ENCODE measurements at places on chromosomes 11 and 22.

DNA sequence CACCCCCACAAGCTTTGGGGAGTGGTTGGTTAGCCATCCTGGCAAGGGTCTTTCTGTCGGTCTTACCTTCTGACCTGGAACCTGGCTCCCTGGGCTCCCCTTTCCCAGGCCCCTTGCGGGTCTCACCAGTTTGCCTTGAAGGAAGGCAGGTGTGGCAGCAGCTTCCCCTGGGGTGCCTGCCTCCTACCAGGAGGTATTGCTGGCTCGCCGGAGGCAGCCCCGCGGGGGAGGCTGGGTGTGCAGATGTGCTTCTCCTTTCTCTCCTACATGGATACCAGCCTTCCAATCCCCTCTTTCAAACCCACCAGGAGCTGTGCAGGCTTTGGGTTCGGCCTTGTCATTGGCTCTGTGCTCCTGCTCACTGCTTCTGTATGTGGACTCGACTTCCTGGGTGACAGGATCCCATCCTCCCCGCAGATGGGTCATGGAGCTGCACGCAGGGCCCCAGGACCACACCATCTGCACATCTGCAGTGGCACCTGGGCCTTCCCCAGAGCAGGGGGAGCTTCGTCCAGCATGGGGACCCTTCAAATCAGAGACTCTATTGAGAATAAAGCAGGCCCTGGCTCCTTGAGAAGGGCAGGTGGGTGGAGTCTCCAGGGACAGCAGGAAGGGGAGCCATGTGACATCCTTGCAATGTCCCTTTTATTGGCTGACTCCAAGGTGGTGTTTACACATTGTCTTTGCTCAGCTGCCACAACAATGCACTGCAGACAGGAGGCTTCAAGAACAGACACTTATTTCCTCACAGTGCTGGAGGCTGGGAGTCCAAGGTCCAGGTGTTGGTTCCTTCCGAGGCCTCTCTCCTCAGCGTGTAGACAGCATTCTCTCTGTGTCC lies 592.0 kb downstream of the BRD1 start:
- no peak for DNase-seq

GRCh38 chr11:71530602-71531001 lies 3.5 kb downstream of the KRTAP5-7 start:
- DNase-seq, result no peak

DNA sequence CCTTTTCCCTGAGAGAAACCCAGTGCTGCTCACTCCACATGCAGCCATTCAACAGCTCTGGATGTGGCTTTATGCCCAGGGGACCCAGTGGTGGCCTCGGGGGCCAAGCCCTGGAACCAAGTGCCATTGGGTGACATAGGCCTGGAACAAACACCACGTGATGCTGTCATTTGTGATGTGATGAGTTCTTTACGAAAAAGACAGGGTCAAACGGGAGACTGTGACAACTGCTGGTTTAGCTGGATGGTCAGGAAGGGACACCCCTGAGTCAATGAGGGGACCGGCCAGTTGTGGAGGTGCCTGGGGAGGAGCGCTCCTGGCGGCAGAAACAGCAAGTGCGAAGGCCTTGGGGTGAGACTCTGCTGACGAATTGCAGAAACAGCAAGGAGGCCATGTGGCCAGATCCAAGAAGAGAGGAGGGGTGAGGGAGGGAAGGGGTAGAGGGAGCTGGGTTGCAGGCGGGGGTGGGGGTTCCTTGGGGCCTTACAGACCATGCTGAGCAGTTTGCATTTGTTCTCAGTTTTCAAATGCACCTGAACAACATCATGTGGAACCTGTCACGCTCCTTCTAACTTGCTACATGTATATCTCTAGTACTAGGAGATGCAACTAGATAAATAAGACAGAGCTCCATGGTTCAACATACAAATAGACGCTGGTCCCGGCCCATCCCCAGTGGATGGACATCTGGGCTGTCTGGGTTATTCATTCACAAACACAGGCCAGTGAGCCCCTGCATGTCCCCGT lies 56.1 kb downstream of the IGLL5 start:
- DNase-seq, result no peak

DNA sequence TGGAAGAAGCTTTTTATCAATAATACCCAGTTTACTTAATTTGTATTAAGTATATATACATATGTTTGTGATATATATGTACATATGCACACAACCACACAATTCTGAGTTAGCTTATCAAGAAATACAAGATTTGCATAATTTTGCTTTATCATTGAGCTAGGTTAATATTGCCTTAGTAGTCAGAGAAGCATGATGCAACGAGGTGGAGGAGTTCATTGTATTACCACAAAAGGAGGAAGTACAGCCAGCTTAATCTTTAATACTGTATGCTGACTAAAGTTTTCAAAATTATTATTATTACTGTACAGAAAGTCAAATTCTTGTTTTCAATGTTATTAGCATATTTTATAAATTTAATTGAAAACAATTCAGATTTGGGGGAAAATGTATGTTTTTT lies 278.4 kb upstream of the PDGFD start:
- DNase-seq, result no peak

GRCh38 chr11:65476632-65477148 lies 22.2 kb upstream of the MALAT1 start:
- peak; percentile 45 for DNase-seq

DNA sequence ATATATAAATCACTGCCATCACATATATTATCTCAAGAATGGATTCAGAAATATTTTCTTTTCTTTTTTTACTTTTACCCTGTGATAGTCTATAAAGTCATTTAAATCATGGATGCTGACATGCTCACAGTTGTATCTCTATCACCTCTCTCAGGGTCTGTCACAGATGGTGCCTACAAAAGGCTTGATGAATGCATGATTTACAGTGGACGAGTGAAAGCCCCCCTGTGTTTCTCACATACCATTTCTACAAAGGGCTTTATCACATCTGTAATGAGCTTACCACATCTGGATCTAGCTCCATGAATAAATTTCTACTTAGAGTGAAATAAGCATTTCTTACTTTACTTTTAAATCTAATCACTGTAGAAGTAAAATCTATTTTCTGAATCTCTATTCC lies 121.4 kb upstream of the CARD18 start:
- no peak for DNase-seq

- no peak for DNase-seq
These were observed 42.0 kb upstream of the CXCR5 start for GRCh38 chr11:118841469-118842242.

DNA sequence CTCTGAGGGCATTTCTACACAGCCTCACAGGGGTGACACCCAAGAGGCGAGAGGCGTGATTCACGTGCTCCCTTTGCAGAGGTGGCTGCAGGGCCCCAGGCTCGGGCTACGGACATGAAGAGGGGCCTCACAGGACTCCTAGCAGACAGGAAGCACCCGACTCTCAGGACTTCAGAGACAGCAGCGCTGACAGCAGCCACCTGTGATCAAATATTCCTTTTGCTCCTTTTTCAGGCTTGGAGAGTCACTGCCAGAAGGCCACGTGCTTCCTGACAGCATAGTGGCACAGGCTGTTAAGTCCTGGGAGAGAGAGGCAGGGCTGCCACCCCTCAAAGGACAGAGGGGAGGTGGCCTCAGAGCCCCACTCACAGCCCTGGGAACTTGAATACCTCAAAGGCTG lies 348.9 kb downstream of the CADM1 start:
- DNase-seq, result no peak

- no peak for DNase-seq
These were observed 8.2 kb downstream of the RTL6 start for GRCh38 chr22:44489817-44490216.

- no peak for DNase-seq
These were observed 17.6 kb upstream of the AMOTL1 start for GRCh38 chr11:94750319-94751217.

GRCh38 chr22:50035131-50035881 lies 22.7 kb upstream of the IL17REL start:
- no peak for DNase-seq

DNA sequence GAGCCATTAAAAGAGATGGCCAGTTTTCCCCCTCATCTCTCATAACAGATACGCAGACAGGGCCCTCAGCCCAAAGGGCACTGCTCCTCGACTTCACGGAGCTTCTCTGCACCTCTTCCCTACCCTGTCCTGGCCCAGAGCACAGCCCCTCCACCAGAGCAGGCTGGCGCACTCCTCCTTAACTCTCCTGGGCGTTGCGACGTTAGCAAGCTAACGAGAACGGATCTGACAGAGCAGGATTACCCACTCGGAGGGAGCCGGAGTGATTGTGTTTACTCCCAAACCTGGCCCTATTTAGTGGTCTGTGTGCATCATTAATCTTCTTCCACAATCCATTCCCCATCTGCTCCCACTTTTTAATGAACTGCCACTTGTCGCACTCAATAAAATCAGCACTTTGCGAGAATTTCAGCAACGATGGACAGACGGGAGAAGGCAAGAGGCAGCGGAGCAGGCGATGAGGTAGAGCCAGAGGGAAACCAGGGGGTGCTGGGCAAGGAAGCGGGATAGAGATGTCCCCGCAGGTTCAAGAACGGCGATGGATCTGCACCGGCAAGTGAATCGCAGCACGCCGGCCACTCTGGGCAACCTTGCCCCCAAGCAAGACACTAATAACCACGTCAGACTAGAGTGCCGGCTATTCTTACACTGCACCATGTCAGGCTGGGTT lies 159.4 kb downstream of the BUD13 start:
- no peak for DNase-seq

Measured in ovary (tissue), 10 donors.